Esophagus squamous epithelium (tissue), 5 donors: ENCODE measurements at places on chromosomes 12 and 14.

GRCh38 chr12:51675071-51675803 lies 84.2 kb downstream of the SCN8A start:
- DNase-seq = no peak

GRCh38 chr12:32970465-32971110 lies 74.0 kb upstream of the PKP2 start:
- no peak for DNase-seq

GRCh38 chr14:59482541-59483331 lies 1.5 kb downstream of the L3HYPDH start:
- DNase-seq = no peak

- DNase-seq = no peak
Observed at GRCh38 chr12:62268956-62269355, 8.8 kb downstream of the USP15 start.

GRCh38 chr14:100130521-100130920 lies 28.9 kb downstream of the DEGS2 start:
- DNase-seq = no peak

- DNase-seq = no peak
Observed at GRCh38 chr14:63468294-63468693, 74.9 kb downstream of the PPP2R5E start.

GRCh38 chr12:96121271-96121711 lies 72.9 kb upstream of the ELK3 start:
- no peak for DNase-seq

GRCh38 chr14:99951085-99951484 lies 114.1 kb upstream of the EVL start:
- no peak for DNase-seq

DNA sequence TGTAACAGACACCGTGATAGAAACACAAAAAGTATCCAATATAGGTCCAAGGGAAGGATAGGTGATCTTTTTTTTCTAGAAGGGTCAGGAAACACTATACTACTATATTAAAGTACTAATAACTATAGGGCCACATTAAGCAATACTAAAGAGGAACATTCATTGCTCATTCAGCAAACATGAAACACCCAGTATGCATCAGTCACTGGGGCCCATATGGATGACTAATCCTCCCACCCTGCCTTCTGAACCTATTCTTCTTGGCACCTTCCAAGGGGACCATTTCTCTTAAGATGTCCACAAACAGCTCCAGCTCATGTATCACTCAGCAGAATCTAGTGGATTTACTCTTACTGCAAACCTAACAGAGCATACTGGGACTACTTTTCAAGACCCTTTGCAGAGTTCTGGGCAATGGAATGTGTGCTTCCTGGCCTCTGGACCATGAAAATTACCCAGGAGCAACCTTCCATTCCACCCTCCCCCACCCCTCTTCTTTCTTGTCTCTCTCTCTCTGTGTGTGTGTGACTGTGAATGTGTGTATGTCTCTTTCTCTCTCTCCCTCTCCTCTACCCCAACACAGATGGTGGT lies 187.9 kb downstream of the EPS8 start:
- no peak for DNase-seq

- no peak for DNase-seq
Observed at GRCh38 chr12:102955926-102956737, 1.3 kb upstream of the ASCL1 start.
